Right ventricle myocardium inferior (tissue), 1 donor: ENCODE measurements at places on chromosomes 11 and 22. TPM values are rescaled to one million over a fixed set of nuclear protein-coding genes. Genes with fewer than 3 reads are reported as not detected.

GRCh38 chr11:10931761-10932670, 74.2 kb upstream of the ZBED5 start:
- DNase-seq: peak; percentile 75

DNA sequence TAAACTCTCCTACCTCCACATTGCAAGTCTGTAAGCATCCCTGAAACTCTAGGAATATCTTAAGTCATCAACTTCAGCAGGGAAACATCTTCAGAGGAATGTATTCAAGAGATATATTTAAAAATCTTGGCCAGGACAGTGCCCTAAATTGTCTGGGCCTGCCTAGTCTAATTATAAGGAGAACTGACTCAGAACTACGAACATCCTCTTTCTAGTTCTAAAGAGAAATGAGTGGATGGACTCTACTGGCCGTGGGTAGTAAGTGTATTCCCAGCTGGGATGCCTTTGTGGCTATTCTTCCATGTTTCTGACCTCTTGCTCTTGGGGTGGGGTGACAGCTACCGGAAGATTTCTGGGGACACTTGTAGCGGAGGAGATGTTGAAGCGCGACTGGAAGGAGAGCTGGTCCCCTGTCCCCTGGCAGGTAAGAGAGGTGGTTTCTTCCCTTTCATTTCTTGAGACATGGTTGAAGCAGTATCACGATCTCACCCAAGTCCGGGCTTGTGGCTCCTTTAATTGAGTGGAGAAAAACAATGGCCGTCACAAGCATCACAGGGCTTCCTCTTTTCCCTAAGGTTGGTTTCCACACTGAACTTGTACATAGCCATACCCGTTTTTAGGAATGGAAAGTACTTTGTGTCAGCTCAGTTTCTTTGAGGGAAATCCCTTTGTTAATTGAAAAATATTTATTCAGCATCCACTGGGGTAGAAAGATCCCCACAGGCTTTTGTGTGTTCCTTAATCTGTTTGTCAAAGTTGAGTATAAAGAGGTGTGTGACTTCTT, 97.7 kb upstream of the SORL1-AS1 start:
- DNase-seq: no peak

DERL3 gene
- 3.1 TPM for total RNA-seq

DNA sequence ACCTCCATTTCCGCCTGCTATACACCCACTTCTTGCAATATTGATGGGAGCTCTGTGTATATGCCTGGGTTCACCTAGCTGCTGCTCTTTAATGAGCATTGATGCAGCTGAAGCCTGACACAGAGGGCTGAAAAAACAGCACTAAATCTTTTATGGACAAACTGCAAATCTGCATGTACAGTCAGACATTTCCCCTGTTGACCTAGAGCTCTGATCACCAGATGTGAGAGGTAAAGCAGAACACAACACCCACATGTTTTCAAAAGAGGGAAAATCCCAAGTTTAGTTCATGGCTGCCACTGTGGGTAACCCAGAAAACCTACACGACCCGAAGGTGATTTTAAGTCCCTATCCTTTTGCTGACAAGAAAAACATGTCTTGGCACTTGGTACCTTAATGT, 303.0 kb upstream of the PITPNB start:
- no peak for DNase-seq

- DNase-seq: no peak
Measured at GRCh38 chr11:112377946-112378345, 117.3 kb upstream of the PLET1 start.

DNA sequence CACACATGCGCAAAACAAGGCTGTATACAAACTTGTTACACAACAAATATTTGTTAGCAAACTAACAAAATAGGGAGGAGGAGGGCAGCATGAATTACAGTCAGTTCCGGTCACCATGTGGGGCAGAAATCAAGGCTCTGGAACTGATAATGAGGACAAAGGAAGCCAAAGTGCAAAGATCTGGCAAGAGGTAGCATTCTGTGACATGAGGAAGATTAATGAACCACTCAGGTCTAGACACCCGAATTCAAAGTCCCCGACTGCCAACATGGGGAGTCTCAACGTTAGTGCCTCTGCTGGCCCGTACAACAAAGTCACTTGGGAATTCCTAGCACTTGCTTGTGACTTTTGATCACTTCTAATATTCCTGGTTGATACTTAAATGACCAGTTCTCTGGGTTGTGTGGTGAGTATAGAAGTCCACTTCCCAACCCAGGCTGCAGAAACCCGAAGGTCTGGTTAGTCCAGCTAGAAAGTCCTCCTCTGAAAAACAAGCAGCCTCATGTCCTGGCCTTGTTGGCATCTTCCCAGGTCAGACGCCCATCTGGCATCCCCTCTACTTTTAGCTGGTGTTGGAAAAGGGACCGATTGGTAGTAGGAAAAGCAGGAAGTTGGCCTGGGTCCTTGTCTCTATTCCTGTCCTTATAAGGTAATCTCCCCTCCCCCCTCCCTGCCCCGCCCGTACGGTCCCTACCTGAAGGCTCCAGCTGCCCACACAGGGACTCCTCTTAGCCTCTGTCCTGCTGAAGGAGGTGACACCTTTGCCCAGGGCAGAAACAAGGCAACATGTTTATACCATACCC, 1.6 kb downstream of the SUN2 start:
- DNase-seq: no peak

FOLH1 gene
- total RNA-seq: 0.35 TPM

SEZ6L gene
- 0.08 TPM for total RNA-seq

- DNase-seq: no peak
Measured at GRCh38 chr11:114447444-114447843, 8.2 kb downstream of the REXO2 start.

APOL3 gene
- 31.7 TPM for total RNA-seq
